ENCODE measurements at places on chromosomes 6 and 20.
A peak's percentile ranks its signal among the peaks of the same experiment; 100 is the strongest.

DNA sequence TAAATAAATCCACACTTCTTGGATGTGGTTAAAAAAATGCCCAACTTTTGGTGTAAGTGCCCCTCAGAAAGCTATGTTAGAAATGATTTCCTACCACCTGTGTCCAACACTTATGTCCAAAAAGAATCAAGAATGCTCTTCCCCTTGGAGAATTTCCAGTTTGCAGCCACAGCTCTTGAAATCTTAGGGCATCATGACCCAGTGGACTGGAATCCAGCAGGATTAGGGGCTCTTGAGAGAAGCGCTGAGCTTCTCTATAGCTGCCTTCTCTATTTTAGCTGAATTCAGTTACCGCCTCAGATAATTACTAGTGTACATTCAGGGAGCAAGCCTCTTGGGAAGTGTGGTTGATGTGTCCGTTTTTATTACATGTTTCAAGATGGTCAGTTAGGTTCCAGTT lies 2.5 kb downstream of the PHACTR1 start:
- no peak for DNase-seq
- H3K4me1 ChIP-seq: no peaks in the 10 kb centered on the region
- no peaks in the 10 kb centered on the region for H3K36me3 ChIP-seq
- H3K4me3 ChIP-seq: no peak overlapping the region

DNA sequence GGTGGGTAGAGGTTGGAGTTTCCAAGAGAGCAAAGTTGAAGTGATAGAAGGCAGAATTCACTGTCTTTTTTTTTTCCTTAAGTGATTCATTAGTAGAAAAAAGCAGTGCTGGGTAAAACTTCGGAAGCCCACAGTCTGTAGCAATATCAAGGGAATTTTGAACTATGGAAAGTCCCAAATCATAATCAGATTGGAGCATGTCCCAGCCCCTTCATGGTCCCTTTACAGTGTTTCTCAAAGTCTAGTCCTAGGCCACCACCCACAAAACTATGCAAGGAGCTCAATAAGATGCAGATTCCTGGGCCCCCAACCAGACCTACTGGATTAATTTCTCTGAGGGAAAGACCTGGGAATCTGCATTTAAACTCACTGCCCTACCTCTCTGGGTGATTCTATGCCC lies 22.6 kb downstream of the NEDD9 start:
- H3K4me3 ChIP-seq: no peak overlapping the region
- DNase-seq: no peak
- no peak overlapping the region for H3K27ac ChIP-seq
- H3K4me1 ChIP-seq: peaks cover 52% of the 10 kb centered on the region
- no peaks in the 10 kb centered on the region for H3K27me3 ChIP-seq
- no peaks in the 10 kb centered on the region for H3K36me3 ChIP-seq

DNA sequence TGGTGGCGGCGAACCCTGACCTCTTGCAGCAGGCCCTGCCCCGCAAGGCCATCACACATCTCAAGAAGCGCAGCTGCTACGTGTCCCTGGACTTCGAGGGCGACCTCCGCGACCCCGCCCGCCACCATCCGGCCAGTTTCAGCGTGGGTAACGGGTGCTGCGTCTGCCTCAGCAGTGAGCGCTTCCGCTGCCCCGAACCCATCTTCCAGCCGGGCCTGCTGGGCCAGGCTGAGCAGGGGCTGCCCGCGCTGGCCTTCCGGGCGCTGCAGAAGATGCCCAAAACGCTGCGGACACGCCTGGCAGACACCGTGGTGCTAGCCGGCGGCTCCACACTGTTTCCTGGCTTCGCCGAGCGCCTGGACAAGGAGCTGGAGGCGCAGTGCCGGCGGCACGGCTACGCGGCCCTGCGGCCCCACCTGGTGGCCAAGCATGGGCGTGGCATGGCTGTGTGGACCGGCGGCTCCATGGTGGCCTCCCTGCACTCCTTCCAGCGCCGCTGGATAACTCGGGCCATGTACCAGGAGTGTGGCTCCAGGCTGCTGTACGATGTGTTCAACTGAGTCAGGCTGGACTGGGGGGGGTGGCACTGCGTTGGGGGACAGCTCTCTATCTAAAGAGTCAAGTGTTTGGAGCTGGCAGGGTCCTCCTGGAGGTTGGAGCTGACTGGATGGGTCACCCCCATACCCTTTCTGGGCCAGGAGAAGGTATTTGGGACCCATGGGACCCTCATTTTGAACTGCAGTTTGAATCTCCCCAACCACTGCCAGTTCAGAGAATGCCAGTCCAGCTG lies 1.1 kb downstream of the ACTL10 start:
- peaks cover 13% of the 10 kb centered on the region for H3K36me3 ChIP-seq
- H3K4me1 ChIP-seq: peaks cover 13% of the 10 kb centered on the region
- H3K27me3 ChIP-seq: no peaks in the 10 kb centered on the region
- no peak overlapping the region for H3K4me3 ChIP-seq
- DNase-seq: peak; percentile 86

DNA sequence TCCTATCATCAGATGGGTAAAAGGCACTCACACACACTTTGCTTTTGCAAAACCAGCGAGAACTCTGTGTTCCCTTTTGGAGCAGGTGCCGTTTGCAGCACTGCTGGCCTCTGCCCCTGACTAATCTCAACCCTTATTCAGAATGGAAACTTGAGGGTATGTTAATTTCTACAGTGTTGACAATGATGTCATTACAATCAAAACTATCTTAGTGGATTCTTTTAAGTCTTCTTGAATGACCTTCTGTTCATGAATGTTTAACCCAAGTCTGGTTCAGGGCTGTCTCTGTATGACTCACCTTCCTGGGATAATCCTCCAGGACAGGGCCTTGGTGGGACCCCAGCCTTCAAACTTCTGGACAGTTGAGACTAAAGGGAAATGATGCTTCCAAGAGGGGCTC lies 197.9 kb downstream of the CDH4 start:
- no peak overlapping the region for H3K27ac ChIP-seq
- H3K4me1 ChIP-seq: no peaks in the 10 kb centered on the region
- DNase-seq: no peak
- no peak overlapping the region for H3K4me3 ChIP-seq
- H3K27me3 ChIP-seq: no peaks in the 10 kb centered on the region
- no peaks in the 10 kb centered on the region for H3K36me3 ChIP-seq

GRCh38 chr20:16438100-16438499 lies 135.1 kb downstream of the KIF16B start:
- no peak for DNase-seq
- H3K27ac ChIP-seq: no peak overlapping the region
- H3K36me3 ChIP-seq: no peaks in the 10 kb centered on the region
- no peaks in the 10 kb centered on the region for H3K4me1 ChIP-seq

All from cardiac muscle cell (in vitro differentiated cells and primary cell).